ENCODE measurements at places on chromosomes 3 and 15.
A peak's percentile ranks its signal among the peaks of the same experiment; 100 is the strongest.

DNA sequence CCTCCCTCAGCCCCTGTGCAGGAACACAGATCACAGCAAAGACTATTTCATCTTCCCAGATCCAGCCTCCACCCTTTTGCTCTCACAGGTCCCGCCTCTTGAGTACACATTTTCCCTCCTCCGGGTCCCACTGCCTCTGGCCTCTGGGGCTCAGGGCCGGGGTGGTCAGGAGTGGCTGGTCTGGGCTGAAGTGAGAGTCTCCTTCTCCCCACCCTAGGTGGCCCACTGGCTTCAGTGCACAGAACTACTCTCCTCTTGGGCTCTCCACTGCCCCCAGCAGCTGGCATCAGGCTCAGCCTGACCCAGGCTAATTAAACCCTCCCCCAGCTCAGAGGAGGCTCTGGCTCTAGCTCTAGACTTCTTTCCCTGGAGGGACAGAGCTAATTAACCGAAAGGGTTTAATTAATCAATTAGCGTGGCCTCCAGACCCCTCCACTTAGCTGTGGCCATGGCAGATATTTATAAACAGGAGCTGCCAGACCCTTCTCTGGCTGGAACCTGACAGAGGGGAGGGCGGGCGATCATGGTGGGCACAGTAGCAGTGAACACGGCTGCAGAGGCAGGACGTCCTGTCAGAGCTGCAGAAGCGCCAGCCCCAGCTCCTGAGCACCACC lies 15.1 kb downstream of the DUSP7 start:
- no peak for DNase-seq

- no peak for DNase-seq
Observed at GRCh38 chr15:50830477-50831354, 65.2 kb upstream of the SPPL2A start.

- DNase-seq: no peak
Observed at GRCh38 chr3:147939839-147940238, 530.7 kb downstream of the ZIC1 start.

DNA sequence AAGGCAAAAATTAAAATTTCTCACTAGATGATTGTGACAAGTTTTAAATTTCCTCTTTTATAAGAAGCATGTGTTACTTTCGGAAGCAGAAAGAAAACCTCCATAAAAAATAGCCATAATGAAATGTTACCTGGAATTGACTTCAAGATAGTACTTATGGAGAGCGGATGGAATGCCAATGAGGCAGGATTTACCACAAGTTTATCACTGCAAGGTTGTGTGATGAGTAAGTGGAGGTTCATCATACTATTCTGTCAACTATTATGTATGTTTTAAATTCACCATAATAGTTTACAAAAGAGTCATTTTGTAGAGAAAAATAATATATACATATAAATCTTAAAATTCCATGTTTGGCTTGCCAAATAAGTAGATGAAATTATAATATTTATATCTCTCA lies 230.3 kb downstream of the SCAPER start:
- no peak for DNase-seq

GRCh38 chr3:190579514-190580137 lies 65.7 kb downstream of the IL1RAP start:
- no peak for DNase-seq

GRCh38 chr15:66780172-66780972 lies 78.3 kb downstream of the SMAD6 start:
- no peak for DNase-seq

DNA sequence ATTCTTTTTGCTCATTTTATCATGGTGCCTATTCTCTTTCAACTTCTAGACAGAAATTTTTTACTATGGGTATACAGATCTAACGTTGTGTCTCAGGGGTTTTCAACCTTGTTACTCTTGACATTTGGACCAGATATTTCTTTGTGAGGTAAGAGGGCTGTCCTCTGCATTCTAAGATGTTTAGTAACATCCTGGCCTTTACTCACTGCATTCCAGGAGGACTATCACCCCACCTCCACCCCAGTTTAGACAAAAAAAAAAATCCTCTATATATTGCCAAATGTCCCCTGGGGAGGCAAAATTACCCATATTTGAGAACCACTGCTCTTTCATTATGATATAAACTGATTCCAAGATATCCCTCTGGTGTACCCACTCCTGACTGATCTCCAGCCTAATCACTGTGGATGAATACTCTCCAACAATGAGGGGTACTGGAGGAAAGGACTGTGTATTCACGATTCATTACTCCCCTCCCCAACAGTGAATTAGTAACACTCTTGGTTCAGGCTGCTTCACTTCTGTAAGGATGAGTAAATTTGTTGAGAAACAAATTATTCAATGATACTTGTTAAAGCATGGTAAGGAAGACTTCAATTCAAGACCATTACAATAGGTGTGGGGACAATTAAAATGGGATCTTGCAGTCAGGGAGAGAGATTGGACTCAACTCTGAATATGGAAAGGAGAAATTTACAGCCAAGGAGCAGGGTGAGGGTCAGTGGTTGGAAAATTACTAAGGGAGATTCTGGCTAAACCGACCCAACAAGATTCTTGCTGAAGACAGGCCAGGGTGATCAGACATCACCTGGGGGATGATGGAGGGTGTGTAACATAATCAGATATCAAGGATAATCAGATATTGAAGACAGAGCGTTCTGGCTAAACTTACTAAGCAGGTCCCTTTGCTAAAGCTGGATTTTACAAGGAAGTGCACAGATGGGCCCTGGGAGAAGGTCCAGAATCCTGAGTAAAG lies 123.8 kb upstream of the DAZL start:
- no peak for DNase-seq

- DNase-seq: no peak
Observed at GRCh38 chr3:125161607-125162219, 50.8 kb downstream of the SLC12A8 start.

GRCh38 chr15:42036112-42036905 lies 15.5 kb upstream of the PLA2G4E start:
- no peak for DNase-seq

DNA sequence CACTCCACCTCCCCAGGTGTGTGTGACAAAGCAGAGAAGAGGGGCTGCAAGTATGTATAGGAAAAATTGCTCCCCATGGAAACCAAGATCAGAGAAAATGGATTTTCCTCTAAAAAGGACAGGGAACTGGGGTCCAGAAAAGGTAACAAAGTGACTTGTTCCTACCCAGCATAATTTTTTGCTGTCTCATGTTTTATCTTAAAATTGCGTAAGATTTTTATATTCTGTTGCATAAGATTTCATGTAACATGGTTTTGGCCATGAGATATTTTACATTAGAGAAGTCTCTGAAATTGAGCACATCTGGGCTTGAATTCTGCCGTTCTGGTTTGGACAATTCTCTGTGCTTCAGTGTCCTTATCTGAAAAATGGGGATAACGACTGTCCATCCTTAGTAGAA lies 335.7 kb upstream of the RORA start:
- DNase-seq: no peak

DNA sequence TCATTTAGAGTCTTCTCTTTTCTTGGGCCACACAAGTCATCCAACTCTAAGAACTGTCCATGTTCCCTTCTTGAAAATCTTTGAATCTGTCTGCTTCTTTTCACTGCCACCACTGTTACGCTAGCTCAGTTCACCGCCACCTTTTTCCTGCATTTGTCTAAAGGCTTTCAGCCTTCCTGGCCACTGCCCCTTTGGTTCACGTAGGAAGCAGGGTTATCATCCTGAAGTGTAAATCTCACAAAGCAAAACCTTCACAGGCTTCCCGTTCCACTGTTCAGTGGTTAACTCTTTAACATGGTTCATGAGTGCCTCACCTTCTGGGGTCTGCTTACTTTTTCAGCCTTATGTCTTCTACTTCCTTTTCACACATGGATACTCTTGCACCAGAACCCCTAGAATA lies 26.3 kb upstream of the CCDC39 start:
- no peak for DNase-seq

DNA sequence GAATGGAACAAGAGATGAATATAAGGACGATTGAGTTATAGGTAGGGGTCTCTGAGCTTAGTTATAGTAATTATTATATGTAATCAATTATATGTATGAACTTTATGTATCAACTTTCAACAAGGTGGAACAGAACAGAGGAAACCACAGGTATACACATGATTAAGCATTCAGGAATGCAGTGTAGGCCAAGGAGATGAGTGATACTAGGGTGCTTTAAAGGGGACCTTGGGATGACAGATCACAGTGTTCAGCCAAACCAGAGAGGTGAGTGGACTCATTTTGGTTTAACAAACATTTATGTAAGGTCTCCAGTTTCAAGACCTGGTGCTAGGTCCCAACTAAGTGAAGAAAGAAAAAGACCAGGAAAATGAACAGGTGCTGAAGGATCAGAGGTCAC lies 895.5 kb downstream of the ROBO2 start:
- no peak for DNase-seq

- DNase-seq: no peak
Observed at GRCh38 chr15:77753281-77753873, 120.7 kb upstream of the LINGO1 start.

DNA sequence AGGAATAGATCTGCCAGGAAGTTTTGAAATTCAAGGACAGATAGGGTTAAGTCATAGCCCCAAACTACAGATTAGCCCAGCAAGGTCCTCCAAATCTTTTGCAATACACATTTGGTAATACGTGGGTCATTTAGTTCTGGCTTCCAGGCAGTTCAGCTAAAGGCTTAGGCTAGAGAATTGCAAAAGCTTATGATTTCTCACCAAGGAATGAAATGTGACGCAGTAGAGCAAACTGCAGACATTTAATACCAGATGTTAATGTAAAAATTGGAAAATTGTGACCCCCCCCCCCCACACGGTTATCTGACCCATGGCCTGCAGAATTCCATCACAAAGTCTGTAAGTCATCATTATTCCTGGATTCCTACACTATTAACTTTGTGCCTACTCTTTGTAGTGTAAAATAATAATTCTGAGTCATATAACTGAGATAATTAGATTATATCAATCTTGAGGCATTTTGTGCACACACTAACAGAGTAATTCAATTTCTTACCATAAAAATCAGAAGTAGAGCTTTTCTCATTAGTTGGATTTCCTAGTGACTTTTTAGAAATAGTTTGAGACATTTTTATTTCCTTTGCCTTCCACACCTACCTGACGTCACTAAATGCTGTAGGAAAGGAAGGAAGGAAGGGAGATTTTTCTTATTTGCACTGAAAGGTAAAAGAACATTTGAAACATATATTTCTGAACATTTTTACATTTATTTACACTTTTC lies 235.2 kb downstream of the DTWD1 start:
- no peak for DNase-seq

- DNase-seq: no peak
Observed at GRCh38 chr3:11624161-11624560, 19.6 kb downstream of the VGLL4 start.

GRCh38 chr3:138468451-138468850 lies 34.0 kb downstream of the ESYT3 start:
- DNase-seq: no peak

DNA sequence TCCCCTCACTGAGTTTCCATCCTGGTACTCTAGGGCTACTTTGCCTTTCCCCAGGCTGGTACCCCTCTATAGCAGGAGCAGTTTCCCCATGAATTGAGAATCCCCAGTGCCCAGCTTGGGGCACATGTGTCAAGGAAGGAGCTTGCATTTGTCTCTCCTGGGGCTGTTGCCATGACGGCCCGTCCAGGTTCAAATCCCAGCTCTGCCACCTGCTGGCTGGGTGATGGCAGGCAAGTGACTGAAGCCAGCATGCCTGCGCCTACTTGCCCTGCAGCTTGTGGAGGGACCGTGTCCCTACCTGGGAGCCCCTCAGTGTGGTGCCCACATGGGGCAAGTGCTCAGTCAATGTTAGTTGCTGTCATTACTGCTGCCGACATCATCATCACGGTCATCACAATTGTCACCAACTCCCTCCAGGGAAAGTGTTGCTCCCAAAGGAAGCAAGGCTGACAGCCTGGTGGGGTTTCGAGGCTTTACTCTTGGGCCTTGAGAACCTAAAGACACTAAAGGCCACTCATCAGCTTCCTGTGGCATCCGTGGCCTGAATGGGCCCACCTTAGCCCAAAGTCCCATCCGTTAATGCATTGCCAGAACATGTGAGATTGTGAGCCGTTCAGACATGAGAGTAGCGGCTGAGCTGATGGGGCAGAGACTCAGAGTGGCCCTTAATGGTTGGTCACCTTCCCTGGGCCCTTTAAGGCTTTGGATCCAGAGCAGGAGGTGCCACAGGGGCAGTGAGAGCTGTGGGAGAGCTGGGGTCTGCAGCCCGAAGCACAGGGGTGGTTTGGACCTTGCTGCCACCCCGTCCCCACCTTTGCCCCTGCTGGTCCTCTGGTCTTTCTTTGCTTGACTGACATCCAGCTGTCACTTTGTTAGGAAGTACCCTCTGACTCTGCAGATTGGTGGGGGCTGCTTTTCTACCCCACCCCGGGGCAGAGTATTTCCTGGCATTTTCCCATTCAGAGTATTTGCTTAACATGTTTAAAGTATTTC lies 144.4 kb downstream of the DNAJB8 start:
- peak; percentile 4 for DNase-seq

- DNase-seq: no peak
Observed at GRCh38 chr3:5051772-5052171, 70.3 kb upstream of the ARL8B start.

GRCh38 chr3:28917895-28918475 lies 362.9 kb upstream of the RBMS3 start:
- no peak for DNase-seq

- DNase-seq: no peak
Observed at GRCh38 chr3:15903164-15903563, 105.4 kb upstream of the ANKRD28 start.

DNA sequence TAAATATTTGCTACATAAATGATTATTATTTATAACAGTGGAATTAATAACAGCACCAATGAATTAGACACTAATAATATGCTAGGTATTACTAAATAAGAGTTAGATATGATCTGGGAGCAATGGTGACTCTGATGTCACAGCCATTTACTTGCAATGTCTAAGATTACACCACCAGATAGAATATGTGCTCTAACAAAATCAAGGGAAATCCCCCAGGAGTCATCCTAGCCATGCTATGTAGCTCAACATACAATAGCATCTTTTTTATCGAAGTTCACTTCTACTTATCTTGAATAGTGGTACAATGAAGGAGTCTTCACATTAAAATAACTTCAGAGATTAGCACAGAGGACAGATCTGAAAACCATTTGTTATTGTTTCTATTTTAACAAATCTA lies 154.0 kb downstream of the FMN1 start:
- DNase-seq: no peak

- DNase-seq: no peak
Observed at GRCh38 chr3:49683162-49683561, 6.1 kb downstream of the MST1 start.

DNA sequence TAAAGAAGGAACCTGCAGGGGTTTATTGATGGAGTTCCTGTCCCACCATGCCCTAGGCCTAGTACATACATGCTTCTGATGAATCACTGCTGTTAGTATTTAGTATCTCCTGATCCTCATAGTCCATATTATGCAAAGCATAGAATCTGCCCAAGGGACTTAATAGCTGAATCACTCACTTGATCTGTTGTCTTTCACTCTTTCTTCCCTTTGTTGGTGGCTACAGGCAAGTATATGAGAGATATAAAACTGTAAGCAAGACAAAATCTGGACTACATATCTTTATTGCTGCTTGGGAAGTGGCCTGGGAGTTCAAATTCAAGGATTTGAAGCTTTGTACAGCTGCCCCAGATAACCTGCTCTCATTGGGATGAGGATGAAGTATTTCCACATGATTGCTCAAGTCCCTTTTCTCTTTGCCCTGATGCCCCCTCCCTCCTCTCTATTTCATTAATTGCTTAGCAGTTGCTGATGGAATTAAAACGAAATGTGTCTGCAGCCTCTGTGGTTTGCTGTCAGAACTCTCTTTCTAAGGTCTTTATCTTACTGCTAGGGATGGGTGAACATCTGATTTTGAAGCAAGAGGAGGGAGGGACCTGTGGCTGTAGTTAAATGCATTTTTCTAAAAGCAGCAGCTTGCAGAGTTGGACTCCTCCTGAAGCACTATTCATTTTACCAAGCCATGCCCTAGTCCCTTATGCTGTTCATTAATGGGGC lies 114.1 kb downstream of the ZNF609 start:
- DNase-seq: no peak

Measured in stimulated activated CD8-positive, alpha-beta memory T cell treated with anti-CD3 and anti-CD28 coated beads, Interleukin-2, amount 100 ng/mL, for 1 hour (primary cell).